SW 1271 (cell line): ENCODE measurements at places on chromosomes 3 and 15.

- DNase-seq, result no peak
Observed at GRCh38 chr3:72458375-72458774, 389.9 kb downstream of the SHQ1 start.

DNA sequence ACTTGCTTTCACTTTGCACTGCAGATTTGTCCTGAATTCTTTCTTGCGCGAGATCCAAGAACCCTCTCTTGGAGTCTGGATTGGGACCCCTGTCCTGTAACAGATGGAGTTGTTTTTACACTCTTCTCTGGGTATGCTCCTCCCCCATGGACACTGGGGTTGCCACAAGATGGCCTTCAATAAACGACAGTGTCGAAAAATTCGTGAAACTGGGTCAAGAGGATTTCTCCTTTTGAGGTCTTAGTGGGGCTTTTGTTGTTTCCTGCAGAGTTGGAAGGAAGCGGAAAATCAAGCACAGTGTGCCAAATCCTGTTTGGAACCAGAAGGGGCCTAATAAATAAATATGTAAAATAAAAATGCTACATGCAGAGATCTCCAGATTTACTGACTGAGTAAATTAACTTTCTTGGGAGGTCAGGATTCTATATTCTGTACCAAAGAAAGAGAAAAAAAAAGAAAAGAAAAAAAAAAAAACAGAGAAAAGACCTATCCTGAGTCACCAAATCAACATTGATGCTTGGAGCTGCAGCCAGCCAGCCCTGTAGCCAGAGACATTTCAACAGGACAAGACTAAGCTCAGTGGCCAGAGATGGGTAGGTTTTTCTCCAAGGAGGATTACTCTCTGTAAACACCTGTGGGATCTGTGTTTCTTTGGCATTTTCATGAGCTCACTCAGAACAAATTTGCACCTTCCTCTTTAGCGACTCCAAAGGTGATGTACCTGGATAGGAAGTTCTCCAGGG lies 24.8 kb downstream of the CCDC80 start:
- DNase-seq, result no peak

DNA sequence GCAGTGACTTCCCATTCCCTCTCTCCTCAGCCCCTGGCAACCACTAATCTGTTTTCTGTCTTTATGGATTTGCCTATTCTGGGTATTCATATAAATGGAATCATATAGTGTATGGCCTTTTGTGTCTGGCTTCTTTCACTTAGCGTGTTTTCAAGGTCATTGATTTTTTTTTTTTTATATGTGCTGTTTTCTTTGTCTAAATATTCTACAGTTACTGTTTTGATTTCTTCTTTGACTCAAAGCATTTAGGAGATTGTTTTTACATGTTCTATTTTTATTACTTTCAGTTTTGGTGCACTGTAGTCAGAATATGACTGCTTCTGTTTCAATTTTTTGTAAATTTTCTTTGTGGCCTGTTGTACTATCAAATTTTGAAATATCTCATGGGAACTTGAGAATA lies 71.9 kb upstream of the RNU6-1 start:
- no peak for DNase-seq

- DNase-seq, result no peak
Observed at GRCh38 chr3:61595288-61595687, 33.9 kb downstream of the PTPRG start.

DNA sequence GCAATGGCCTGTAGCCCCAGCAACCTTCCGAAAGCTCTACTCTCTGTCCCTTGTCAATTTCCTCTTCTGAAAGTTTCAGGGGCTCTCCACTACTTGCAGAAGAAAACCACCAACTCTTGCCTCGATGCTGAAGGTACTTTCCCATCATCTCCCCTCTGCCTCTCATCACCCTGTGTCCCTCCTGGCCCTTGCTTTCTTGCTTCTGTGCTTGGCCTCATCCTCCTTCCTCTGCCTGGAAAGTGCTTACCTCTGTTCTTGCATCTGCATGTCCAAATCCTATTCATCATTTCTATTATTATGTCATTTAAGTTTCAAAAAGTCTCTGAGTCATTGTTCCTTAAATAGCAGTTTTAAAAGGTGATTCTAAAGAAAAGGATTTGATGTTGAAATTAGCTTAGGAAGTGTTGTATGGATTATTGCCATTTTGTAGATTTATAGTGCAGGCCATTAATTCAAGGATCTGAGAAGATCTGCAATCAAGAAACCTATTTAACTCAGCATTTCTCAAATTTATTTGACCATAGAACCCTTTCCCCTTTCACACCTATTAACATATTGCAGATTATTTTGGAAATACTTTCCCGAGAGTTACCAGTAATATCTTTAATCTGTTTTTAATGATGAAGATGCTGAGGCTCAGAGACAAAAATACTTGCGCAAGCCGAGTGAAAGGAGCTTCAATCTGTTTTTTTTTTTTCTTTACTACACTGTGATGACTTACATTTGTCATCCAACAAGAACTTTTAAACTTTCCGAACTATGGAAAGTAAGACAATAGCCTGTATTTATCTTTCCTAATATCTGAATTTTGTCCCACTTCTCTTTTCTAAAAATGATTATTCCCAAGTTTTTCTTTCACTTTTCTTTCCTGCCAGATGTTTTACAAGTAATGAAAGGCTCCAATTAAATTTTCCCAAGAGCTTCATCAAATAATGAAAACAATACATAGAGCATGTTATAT lies 22.3 kb upstream of the CFAP161 start:
- no peak for DNase-seq

DNA sequence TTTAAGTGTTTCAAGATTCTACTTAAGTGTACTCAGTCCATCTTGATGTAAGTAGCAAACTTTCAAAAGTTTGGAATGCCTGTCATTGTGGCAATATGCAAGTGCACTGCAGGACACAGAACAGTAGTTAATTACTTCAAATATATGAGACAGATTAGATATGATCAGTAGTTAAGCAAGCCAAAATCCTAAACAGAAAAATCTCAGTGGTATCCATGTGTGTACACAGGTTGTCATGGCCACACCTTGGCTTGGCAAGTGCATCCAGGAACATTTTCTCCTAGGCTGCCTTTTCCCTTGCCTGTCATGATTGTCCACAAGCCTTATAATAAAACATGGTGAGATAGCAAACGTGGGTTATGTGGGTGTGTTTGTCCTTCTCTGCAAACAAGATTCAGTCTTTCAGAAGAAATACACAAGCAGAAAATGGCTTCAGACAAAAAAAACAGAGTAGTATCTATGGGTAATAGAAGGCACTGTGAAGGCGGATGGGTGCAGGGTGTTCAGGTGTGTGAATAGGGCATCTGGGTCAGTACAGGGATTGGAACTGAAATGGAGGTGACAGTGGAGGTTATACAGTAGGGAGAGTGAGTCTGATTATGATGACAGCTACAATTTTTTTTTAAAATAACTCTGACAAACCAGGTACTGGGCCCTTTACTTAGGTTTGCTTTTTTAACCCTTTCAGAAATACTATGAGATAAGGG lies 229.0 kb upstream of the LRIG1 start:
- no peak for DNase-seq
